ENCODE measurements at places on chromosomes 2 and 18.

DNA sequence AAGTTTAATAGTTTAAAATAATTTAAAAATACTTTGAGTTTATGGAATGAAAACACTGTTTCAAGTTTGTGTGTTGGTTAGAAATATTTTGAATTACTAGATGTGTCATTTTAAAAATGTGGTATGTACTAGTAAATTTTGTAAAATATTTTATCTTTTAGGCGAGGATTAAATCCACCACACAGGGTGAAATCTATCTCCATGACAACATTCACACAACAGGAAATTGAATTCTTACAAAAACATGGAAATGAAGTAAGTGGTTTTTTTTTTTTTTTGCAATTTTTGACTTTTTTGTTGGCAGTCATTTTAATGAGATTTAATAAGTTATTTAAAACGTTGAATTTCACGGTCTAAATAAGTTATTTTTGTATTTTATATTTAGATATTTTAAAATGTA is 19.4 kb downstream of the AGFG1 start:
- no peak for DNase-seq

DNA sequence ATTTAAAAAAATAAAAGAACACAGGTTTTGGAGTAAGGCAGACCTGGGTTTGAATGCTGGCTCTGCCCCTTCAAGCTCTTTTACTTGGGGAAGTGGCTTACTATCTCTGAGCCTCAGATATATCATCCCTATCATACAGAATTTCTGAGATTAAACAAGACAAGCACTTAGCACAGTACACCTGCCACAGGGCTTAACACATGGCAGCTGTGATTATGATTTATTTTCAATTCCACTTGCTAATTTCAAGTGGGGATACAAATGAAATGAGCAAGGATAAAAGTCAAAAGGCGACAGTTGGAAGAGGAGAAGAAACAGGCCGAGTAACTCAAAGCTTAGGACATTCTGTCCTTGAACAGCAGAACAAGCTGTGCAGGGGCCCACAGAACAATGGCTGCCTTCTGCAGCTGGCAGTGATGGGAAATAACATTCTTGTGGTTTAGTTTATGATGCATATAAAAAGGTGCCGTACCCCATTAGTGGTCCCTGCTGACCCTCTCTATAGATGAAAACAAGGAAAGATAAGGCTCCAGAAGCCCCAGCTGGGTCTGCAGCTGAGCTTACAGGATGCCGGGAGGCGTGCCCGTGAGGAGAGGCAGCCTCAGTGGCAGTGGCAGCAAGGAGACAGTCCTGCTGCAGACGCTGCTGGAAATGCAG is 45.3 kb downstream of the KIF3C start:
- no peak for DNase-seq

DNA sequence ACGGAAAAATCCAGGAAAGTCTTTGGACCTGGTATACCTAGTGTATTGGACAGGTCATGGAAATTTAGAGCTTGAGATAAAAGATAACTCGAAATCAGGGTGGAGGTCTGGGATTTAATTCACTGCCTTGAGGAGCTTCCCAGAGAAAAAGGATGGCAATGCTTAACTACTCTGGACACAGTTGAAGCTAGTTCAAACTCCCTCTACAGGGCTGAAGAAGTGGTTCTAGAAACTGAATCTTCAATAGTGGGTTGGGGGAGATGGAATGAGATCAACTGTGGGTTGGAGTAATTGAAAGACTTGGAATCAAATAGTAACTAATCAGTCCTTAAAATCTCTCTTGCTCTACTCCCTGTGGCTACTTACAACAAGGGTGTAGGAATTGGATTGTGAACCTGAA is 600.1 kb downstream of the IRS1 start:
- DNase-seq = no peak

DNA sequence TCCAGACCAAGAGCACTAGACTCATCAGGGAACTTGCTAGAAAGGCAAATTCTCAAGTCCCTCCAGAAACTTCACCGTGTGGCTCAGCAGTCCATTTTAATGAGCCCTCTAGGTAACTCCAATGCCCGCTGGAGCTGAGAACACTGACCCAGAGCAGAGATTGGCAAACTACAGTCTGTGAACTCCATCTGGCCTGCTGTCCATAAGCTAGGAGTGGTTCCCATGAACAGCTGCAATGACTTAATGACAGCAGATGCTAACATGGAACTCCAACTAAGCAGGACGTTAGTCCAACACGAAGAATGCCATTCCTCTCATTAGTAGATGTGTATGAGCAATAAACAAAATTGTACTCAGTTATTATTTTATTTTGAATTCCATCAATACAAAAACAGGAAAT is 371.9 kb downstream of the STK39 start:
- DNase-seq = no peak

DNA sequence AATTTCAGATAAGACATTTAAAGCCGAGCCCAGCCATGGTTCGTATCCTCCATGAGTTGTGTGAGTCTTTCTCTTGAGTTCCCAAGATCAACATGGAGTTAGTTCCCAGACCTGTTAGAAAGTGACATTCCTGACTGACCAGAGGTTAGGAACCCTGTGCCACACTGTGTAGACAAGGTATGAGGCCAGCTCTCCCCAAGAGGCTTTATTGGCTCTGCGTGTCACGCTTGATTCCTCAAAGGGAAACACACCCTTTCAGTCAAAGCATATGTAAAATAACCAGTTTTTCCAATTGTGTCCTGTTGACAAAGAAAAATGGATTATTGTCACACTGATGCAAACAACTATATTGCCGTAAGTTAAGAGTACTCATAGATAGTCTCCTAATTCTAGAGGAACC is 1.2 kb downstream of the SULT1C3 start:
- no peak for DNase-seq

All from stimulated activated CD4-positive, alpha-beta T cell treated with anti-CD3 and anti-CD28 coated beads, TNF-alpha, amount 100 ng/mL, for 4 hours (primary cell).